Activated CD4-positive, alpha-beta T cell treated with anti-CD3 and anti-CD28 coated beads, Interleukin-2, amount 50 U/mL, for 16 hours (primary cell): ENCODE measurements at places on chromosomes 6 and 20.

GRCh38 chr6:118872318-118872717 is 21.6 kb upstream of the ASF1A start:
- DNase-seq = no peak

- peak; percentile 19 for DNase-seq
Measured at GRCh38 chr20:10502098-10502526, 67.0 kb downstream of the SLX4IP start.

GRCh38 chr6:41269716-41270115 is 16.8 kb downstream of the TREM1 start:
- DNase-seq = no peak

GRCh38 chr20:48275286-48276020 is 490.2 kb upstream of the SULF2 start:
- DNase-seq = no peak

GRCh38 chr20:60242836-60243505 is 284.7 kb downstream of the CDH26 start:
- DNase-seq = no peak
